Renal cortex interstitium (tissue), 15 donors: ENCODE measurements at places on chromosomes 11 and 22.

GRCh38 chr11:85663753-85664614, 945 bp downstream of the CREBZF start:
- peak; percentile 76 for DNase-seq

DNA sequence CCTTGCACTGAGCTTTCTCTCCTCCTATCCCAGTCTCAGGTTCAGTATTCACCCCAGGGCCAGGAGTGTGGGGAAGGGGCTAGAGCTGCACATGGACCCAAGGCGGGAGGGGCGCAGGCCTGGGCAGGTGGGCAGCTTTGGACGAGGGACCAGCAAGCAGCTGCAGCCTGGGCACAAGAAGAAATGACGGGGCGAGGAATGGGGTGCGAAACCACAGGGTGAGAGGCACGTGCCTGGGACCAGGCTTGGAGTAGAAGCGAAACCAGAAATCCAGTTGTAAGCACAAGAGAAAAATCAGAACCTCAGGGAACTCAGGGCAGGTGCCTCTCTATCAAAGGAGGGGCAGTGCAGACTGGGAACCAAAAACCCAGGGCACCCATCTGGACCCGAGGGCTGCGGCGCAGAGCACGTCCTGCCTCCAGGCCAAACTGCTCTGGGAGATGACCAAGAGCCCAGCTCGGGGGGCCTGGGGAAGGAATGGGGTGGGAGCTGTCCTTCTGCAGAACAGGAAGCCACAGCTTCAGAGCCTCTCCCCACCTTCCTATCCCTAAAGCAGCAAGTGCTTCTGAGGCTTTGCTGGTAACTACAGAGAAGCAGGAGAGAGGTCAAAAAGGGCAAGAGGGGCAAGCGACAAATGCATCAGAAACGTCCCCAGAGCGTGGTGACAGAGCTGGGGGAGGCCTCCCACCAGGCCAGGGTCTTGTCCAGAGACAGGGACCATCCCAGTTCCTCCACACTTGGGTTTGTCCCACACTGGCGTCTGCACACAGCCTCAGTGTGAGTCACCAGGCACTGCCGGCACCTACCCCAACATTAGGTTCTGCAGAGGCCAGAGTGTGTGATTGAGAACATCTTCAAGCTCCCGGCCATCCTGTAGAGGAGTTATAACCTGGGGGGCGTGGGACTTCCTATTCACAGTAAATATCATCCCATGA, 18.3 kb upstream of the TMPRSS4 start:
- DNase-seq: no peak

DNA sequence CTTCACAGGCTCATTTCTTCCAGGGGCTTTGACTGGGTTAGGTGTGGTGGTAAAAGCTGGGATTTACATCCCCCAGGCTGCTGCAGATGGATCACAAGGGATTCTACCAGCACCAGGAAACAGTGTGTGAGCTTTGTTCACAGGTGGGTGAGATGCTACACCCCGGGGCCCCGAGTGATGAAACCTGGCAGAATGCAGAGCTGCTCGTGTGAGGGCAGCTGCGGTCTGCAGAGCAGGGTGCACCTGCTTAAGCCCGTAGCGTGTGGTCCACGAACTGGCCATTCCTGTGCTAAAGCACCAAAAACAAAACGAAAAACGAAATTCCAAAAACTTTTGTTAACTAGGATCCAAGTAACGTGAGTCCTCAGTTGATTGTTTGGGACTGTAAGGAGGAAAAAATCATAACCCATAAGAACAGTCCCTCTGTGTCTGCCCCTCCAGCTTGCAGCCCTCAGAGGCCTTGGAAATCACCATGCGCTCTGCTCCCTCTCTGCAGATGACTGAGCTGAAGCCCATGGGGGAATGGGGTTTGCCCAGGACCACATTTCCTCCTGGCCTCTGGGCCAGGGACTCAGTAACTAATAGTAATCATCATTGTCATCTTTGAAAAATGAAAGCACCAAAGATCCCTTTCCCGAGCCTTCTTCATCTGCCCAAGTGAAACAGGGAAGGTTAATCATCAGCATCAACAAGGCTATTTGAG, 24.6 kb downstream of the ELF5 start:
- DNase-seq: no peak

- no peak for DNase-seq
These were observed 271.5 kb upstream of the CCDC90B start for GRCh38 chr11:83557653-83558052.

DNA sequence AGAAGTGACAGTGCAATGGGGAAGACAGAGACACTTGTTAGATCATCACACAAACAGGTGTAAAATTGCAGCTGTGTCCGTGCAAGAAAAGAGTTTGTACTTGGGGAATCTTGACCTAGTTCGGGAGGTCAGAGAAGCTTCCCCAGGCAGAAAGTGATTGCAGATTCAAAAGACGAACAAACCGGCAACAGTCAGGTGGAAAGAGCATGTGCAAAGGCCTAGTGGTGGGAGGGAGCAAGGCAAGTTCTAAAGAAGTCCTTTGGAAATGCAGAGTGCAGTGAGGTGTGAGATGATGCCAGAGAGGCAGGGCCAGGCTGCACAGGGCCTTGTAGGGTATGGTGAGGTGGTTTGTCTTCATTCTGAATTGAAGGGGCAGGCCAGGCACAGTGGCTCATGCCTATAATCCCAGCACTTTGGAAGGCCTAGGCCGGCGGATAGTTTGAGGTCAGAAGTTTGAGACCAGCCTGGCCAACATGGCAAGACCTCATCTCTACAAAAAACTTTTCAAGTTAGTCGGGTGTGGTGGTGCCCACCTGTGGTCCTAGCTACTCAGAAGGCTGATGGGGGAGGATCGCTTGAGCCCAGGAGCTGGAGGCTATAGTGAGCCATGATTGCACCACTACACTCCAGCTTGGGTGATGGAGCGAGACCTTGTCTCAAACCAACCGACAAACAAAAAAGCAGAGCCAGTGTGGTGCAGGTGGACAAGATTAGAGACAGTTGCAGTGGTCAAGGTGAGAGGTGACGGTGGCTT, 1.9 kb upstream of the ESS2 start:
- no peak for DNase-seq

DNA sequence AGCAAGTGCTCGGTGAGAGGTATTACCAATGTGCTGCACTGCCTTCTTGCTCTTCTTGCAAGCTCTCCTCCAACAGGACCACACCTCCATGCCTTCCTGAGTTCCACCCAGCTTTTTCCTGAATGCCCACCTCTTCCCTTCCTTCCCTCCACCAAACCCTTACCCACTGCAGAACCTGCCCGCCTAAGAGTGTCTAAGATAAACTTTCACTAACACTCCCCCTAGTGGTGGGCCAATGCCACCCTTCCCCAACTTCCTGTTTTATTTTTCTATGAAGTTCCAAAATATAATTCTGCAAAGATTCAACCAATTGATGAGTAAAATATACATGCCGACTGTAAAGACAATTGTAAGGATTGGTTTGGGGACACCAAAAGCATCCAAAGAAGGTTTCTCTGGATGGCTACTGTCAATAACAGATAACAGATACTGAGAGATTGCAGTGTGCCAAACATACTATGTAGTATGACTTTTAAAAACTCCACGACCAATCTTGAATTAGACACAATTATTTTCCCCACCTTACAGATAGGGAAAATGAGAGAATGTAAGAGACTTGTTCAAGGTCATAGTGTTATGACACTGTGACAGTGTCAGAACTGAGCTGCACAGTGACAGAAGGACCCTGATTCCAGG, 38.6 kb upstream of the BMAL1 start:
- peak; percentile 27 for DNase-seq

GRCh38 chr11:207208-207862, at the start of the genes BET1L and RIC8A:
Gene BET1L (minus strand): TSS chr11:207399. CDS start chr11:207321, 78 bp downstream.
Gene RIC8A (plus strand): TSS chr11:207708. CDS start chr11:208855, 1,147 bp downstream.
- DNase-seq: peak; percentile 91

GRCh38 chr22:32696089-32696488, 105.4 kb upstream of the TIMP3 start:
- DNase-seq: no peak

DNA sequence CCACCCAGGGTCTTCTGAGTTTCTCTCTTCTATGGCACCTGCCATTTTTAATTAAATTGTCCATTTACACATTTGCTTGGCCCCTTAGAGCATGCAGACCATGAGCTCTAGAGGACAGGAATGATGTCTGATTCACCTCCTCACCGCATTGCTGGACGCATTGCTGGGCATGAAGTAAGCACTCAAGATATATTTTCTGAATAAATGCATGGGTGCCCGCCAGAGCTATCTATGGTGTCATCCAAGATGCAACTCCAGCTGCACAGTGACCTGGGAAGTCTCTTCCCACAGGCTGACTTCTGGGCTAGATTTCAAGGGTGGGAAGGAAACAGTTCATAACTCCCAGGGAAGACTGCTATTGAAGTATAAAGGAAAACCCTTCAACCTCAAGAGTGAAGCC, 66.6 kb upstream of the ASPHD2 start:
- no peak for DNase-seq
